ENCODE measurements at places on chromosomes 7 and 10.

DNA sequence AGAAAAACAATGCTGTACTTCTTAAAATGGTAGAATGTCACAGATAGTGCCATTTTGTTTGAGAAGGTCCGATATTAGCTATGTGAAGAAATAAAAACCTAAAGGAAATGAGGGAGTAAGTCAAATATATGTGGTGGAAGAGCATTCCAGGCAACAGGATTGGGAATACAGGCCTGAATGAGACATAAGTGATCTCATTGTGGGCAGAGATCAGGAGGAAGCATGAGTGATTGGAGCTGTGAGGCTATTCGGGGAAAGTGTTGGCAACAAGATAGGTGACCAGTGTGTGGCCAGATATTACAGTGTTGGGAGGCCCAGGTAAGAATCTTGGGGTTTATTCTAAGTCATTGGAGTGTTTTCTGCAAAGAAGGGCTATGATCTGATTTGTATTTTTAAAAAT lies 41.3 kb upstream of the AGMO start:
- no peak for DNase-seq

GRCh38 chr10:129099486-129099885 lies 367.6 kb upstream of the MGMT start:
- DNase-seq: no peak

- no peak for DNase-seq
These were observed 576.4 kb downstream of the GRID1 start for GRCh38 chr10:85789982-85790789.

- DNase-seq: no peak
These were observed 99.4 kb downstream of the EBF3 start for GRCh38 chr10:129864601-129865126.

Data from GM23338 (cell line).